C1 segment of cervical spinal cord (tissue), 14 donors: ENCODE measurements at places on chromosomes 3 and 15.
A peak's percentile ranks its signal among the peaks of the same experiment; 100 is the strongest.

DNA sequence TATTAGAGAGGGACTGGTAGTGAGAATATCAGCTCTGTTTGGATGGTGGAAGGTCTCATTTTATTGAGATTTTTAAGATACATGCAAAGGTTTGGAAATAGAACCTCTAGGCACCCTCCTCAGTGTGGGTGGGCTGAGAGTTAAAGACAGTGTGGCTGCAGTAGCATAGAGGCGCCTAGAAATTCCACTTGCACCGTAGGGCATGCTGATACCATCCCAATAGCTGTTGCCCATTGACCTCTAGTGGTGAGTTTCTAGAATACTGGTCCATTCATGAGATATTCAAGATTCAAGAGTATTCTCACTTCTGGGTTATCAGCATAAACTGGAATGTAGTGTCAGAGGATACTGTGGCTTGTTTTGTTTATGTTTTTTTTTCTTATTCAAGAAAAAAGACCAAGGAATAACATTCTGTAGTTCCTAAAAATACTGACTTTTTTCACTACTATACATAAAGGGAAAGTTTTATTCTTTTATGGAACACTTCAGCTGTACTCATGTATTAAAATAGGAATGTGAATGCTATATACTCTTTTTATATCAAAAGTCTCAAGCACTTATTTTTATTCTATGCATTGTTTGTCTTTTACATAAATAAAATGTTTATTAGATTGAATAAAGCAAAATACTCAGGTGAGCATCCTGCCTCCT lies 87.2 kb downstream of the TGFBR2 start:
- no peak for DNase-seq

- DNase-seq: no peak
Measured at GRCh38 chr15:101204739-101205535, 46.9 kb downstream of the CHSY1 start.

DNA sequence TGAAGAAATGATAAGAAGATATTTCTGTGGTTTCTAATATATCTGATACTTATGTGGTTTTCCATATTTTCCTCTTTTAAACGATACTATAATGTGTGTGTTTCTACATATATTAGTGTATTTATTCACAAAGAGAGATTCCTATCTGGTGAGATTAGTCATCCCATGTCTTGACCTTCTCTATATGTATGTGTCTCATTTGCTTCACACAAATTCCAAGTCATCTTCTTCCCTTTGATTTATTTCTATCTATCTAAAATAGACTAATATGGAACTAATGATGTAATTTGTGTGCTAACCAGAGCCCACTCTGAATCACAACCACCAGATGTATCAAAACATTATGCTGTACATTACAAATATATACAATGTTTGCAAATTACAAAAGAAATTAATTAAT lies 154.7 kb upstream of the KCNMB2 start:
- no peak for DNase-seq

DNA sequence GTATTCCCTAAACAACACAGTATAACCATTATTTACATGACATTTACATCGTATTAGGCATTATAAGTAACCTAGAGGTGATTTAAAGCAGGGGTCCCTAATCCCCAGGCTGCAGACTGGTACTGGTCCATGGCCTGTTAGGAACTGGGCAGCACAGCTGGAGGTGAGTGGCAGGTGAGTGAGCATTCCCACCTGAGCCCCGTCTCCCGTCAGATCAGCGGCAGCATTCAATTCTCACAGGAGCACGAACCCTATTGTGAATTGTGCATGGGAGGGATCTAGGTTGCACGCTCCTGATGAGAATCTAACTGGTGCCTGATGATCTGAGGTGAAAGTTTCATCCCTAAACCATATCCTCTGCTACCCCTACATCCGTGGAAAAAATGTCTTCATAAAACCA lies 138.2 kb downstream of the ATP10A start:
- DNase-seq: no peak

GRCh38 chr15:34644061-34644460 lies 60.6 kb upstream of the GOLGA8B start:
- DNase-seq: no peak

DNA sequence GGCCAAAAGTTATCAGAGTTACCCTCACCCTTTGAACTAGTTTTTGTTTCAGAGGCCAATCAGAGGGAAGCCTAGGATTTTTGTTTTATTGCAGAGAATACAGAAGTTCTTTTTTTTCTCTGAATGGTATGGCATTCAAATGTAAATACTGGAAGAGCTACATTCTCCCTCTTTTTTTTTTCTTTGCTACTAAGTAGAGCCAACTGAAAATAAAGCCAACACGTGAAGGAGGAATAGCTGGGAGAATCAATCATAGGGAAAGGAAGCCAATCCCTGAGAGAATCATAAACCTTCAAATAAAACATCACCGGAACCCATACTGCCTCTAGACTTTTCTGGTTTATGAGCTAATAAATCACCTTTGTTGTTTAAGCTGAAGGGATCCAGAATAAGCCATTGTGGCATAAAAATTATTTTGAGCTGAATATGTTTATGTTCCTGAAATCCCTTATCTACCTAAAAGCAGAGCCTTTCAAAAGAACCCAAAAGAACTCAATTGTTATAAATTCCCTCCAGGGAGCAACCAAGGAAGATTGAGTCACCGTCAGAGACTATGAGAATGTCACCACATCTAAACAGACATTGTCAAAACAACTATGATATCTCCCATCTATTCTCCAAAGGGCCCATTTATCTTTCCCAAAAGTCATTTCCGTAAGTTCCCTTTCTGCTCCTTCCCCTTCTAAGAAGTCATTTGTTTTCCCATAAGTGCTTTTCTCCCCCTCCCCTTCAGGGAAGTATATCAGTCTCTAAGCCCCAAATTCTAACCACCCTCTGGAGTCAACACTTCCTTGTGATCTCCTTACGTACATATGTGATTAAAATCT lies 3.8 kb upstream of the ZNF280D start:
- no peak for DNase-seq

- DNase-seq: no peak
Measured at GRCh38 chr3:134180761-134181160, 69.9 kb downstream of the RYK start.

GRCh38 chr15:81295486-81296121 lies 28.3 kb downstream of the STARD5 start:
- no peak for DNase-seq

GRCh38 chr15:71566226-71566625 lies 244.1 kb upstream of the NR2E3 start:
- no peak for DNase-seq

DNA sequence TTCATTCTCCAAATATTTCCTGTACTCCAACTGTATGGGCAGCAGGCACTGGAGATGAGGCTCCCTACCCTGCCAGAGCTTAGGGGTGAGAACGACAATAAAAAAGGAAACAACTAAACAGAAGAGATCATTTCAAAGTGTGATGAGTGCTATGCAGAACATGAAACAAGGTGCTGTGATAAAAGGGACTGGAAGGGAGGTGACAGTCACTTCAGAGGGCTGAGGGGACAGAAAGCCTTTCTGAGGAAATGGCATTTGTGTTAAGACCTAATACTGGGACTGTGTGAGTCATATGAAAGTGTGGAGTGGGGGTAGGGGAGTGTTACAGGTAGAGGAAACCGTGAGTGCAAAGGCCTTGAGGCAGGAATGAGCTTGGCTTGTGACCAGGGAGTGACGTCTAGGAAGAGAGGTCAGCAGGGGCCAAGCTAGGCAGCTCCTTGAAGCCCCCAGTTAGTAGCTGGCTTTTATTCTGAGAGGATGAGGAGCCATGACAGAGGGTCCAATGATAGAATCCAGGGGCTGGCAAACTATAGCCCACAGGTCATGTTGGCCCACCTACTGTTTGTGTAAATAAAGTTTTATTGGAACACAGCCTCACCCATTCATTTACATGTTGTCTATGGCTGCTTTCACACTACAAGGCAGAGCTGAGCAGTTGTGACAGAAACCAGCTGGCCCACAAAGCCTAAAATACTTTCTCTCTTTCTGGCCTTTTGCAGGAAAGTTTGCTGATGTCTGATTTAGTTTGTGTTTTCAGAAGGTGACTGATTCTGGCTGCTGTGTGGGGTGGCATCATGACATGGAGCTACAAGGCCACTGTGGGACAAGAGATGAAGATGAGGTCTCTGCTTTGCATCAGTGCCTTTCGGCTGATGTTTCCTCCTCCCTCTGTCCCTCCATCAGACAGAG lies 56.6 kb downstream of the LSM3 start:
- no peak for DNase-seq

GRCh38 chr15:86295511-86295910 lies 215.8 kb downstream of the AGBL1 start:
- no peak for DNase-seq

DNA sequence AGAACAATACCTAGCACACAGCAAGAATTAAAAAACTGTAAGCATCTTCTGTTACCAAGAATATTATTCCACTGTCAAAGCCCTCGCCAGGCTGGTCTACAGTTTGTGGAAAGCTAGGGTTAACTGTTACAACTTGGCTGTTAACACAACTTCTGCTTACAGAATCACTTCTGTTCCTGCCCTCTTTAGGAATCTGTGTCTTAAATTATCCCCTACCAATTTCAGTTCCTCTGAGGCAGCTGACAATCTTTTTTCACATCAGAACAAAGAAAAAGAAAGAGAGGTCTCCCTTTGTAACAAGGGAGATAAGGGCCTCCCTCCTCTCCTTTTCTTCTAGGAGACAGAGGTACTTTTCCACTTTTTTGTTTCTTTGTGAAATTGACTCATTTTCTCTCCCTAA lies 188.9 kb downstream of the FMN1 start:
- DNase-seq: no peak

- DNase-seq: peak; percentile 64
Measured at GRCh38 chr3:184710870-184711492, 883 bp downstream of the MAGEF1 start.

GRCh38 chr3:29557186-29557585 lies 276.3 kb downstream of the RBMS3 start:
- no peak for DNase-seq

GRCh38 chr3:157094751-157095480 lies 65.0 kb downstream of the CCNL1 start:
- DNase-seq: no peak

GRCh38 chr3:31911643-31912042 lies 69.4 kb downstream of the OSBPL10 start:
- no peak for DNase-seq

DNA sequence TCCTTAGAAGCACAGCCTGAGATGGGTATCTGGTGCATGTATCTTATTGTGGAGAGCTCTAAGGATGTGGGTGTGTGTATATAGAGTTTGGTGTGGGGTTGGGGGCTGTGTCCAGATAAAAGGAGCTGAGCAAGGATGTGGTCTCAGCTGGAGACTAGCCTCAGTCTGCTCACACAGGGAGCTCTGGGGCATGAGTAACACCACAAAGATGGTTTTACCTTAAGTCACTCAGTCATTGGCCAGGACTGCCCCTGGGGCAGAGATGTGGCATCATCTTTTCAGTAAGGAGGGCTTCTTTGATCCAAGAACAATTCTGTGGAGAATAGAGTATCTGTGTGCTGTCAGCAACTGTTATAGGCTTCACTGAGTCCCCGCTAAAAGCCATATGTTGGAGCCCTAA lies 163.4 kb upstream of the NUDT16 start:
- no peak for DNase-seq

DNA sequence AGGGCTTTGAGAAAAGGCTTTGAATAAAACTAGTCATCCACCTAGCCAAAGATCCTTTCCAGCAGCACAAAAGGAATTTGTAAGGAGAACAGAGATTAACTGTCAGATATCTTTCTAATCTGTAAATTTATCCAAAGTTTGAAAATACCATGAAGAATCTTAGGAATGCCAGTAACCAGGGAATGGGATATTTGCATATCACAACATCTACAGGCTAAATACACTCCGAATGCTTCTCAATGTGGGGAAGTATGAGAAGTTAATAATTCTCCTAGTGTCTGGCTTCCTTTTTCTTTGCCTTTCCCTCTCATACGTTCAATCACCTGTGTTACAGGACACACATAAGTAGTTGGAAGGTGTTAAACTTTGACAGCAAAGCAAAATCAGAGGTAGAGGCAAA lies 7.8 kb downstream of the ANAPC13 start:
- no peak for DNase-seq

GRCh38 chr3:133881492-133881891 lies 14.2 kb downstream of the RAB6B start:
- DNase-seq: no peak

DNA sequence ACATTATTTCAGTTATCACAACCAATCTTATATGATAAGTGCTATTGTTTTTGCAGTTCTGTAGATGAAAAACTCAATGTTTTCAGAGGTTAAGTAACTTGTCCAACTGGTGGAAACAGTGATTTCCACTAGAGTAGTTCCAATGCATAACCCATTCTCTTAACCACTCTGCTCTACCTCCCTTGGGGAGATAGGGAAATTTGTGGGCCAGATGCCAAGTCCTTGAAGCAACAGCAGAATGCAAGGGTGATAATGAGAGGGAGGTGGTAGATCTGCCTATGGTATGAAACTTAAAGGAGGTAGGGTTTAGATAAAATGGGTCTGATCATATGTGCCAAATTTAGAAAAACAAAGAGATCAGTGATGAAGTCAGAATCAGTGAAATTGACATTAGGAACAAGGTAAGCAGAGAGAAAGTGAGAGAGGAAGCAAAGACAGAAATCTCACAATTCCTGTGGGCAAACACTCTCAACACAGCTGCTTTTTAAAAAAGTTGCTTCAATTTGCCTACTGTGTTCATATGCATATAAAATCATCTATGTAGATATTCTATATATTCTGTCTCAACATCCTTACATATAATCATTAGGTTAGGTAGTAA lies 50.5 kb upstream of the UBP1 start:
- no peak for DNase-seq

DNA sequence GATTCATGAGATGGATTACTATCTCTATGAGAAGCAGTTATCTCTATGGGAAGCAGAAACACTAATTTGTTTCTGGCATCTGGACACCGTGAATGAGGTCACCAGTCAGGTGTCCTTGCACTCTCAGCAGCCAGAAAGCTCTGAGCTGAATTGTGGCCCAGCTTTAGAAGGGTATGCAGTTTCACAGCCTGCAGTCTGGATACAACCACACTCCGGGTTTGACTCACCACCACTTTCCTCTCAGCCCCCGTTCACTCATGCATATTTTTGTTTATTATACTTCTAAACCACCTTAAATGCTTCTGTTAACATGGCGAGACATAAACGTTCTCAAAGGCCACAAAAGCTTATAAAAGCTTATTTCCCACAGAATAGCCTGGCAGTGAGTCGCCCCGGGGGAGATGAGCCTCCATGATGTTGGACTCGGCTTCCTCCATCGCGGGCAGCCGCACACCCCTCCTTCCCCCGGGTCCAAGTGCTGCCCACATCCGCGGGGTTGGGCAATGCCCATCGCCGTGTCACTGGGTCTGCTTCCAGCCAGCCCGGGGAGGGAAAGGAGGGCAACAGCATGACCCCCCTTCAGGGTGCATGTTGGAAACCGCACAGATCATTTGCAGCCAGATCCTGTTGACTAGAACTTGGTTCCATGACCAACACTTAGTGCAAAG lies 16.8 kb upstream of the SLC41A3 start:
- DNase-seq: no peak

GRCh38 chr15:65038836-65039235 lies 6.4 kb upstream of the SLC51B start:
- DNase-seq: no peak
